ENCODE measurements at places on chromosomes 1 and 21.

- no peak for ATAC-seq
Measured at GRCh38 chr1:78383923-78384322, 106.9 kb upstream of the PTGFR start.

DNA sequence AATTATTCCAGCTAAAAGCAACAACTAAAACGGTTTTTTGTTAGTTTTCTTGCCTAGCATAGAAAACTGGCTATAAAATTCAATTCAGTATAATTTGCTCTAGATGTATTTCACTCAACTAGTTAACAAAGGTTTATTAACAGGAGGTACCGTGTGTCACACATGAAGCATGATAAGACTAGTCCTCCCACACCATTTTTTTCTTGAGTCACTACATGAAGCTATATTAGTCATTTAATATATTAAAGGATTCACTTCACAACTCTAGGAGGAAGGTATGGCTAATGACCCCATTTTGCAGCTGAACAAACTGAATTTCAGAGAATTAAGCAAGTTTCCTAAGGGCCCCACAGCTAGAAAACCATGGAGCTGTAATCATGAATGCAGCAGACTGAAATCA is 307.8 kb upstream of the USP25 start:
- ATAC-seq = no peak

DNA sequence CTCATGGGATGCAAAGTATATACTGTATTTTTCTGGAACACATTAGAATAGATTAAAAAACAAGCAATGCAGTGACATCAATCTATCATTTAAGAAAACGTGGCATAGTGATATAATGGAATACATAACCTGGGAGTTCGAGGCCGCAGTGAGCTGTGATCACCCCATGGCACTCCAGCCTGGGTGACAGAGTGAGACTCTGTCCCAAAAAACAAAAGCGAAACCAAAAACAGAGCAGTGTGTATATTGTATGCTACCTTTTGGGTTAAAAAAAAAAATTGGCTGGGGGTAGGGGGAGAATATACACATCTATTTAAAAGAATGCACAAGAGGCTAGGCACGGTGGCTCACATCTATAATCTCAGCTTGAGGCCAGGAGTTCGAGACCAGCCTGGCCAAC is 13.5 kb downstream of the SLC2A1 start:
- no peak for ATAC-seq

GRCh38 chr1:156391701-156392100 is 22.7 kb downstream of the RHBG start:
- no peak for ATAC-seq

DNA sequence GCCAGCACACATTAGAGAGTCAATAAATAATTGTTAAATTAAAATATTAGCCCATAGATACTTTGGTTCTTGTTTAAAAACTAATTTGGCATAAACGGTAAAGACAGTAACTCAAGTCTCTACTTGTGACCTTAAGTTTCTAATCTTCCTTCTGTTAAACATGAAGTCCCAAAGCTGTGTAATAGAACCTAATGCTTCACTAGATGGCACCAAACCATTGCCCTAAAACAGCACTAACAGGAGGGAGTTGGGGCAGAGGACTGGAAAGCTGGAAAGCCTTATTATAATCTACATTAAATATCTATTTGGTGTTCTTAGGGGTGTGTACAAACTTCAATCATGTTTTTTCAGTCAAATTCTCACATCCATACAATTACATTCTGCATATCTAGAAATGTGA is 176.7 kb downstream of the OLFM3 start:
- ATAC-seq = peak; percentile 74

DNA sequence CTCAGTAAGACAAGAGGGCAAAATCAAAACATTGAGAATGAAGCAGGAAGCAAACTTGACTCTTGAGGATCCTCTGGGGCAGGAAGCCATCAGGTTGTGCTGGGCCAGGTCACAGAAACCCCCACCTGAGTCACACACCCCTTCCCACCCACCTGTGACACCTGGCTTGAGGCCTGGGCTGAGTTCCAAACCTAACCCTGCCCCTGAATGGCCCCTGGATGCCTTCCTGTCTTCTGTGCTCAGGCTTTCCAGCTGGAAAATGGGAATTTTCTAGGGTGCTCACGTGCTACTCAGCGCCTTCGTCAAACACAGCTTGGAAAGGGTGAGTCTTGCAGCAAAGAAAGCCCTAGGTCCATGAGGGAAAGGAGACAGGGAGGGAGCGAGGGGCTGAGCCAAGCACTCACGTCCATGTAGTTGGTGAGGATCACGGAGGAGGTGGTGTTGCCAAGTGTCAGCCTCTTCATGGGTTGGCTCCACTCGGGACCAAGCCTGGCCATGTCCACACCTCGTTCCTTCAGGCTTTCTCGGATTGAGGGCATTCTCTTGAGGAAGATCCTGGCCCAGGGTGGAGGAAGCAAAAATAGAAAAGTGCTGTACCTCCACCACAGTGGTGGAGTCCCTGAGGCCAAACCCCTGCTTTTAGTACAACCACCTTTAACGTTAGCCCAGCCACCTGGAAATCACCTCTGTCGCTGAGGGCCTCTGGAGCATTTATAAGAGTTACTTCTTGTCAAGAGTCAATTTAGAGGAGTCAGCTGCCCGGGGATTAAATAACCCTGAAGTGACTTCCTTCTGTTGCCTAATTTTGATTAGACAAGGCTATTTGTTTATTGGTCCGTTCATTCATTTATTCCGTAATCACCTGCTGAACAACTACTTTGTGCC is 4.3 kb downstream of the REN start:
- no peak for ATAC-seq

- no peak for ATAC-seq
Measured at GRCh38 chr1:4105300-4105880, 205.3 kb upstream of the C1orf174 start.

DNA sequence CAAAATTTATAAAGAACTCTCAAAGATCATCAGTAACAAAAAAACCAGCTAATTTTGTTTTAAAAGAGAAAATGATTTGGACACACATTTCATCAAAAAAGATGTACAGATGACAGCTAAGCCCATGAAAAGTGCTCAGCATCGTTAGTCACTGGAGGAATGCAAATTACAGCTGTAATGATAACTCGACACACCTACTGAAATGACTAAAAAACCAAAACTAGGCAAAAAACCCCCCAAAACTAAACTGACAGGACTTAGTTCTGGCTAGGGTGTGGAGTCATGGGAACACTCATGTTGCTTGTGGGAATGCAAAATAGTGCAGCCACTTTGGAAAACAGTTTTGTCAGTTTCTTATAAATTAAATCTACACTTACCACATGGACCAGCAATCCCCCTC is 59.5 kb downstream of the CNIH3 start:
- no peak for ATAC-seq

- ATAC-seq = peak; percentile 86
Measured at GRCh38 chr1:36134505-36135329, 9.7 kb upstream of the COL8A2 start.

DNA sequence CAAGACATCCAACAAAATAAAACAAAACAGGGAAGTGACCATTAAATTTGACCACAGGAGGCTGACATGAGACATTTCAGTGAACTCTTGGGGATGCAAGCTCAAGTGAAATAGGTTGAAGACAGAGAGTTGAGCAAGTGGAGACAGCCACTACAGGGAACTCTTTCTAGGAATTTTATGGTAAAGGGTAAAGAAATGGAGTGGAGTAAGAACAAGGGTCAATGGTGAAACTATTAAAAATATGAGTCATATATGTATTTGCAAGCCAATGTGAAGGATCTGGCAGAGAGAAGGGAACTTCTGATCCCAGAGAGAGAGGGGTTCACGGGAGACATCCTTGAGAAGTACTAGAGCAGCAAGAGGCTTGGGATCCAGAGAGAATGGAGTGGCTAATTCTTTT is 9.1 kb upstream of the TRABD2B start:
- no peak for ATAC-seq
